ENCODE measurements at places on chromosomes 7 and 10.
A peak's percentile ranks its signal among the peaks of the same experiment; 100 is the strongest.

DNA sequence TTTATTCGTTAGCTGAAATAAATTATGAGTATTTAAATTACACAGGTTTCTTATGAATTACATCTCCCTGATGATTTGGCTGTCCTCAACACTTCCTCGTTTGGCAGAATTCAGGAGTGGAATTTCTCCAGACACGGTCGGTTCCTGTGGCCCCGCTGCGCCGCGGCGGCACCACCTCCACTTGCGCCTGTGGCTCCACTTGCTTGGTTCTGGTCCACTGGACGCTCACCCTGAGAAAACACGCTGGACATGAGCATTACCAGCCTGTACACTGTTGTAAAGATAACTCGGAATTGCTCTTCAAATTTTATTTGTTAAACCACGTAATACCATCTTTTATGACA lies 85.3 kb downstream of the ZNF33B start:
- H3K36me3 ChIP-seq: no peaks in the 10 kb centered on the region
- peak overlapping the region; percentile 93 for H3K4me3 ChIP-seq
- peak overlapping the region; percentile 27 for H3K27ac ChIP-seq
- no peaks in the 10 kb centered on the region for H3K27me3 ChIP-seq
- DNase-seq: no peak
- peaks cover 6% of the 10 kb centered on the region for H3K4me1 ChIP-seq

DNA sequence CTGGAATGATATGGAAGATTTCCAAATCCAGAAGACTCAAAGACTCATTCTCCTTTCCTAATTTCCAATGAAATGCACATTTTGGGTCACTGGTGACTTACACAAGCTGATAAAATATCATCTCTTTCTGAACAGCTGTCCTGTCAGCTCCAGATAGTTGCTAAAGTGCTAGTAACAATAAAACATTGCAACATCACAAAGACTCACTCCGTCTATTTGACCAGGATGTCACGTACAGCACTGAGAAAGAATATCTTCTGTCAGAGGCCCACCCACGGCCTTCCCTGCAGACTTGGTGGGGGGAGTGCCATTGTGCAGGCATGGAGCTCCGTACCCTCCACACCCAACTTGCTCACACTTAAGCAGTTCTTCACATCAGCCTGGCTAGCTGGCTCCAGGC lies 78.9 kb upstream of the EGR2 start:
- no peaks in the 10 kb centered on the region for H3K36me3 ChIP-seq
- H3K4me3 ChIP-seq: no peak overlapping the region
- H3K27me3 ChIP-seq: no peaks in the 10 kb centered on the region
- H3K27ac ChIP-seq: no peak overlapping the region
- no peaks in the 10 kb centered on the region for H3K4me1 ChIP-seq
- no peak for DNase-seq

GRCh38 chr7:8724080-8724718 lies 290.8 kb downstream of the NXPH1 start:
- peak; percentile 69 for DNase-seq
- H3K4me1 ChIP-seq: no peaks in the 10 kb centered on the region
- no peak overlapping the region for H3K4me3 ChIP-seq
- no peaks in the 10 kb centered on the region for H3K36me3 ChIP-seq
- no peaks in the 10 kb centered on the region for H3K27me3 ChIP-seq

DNA sequence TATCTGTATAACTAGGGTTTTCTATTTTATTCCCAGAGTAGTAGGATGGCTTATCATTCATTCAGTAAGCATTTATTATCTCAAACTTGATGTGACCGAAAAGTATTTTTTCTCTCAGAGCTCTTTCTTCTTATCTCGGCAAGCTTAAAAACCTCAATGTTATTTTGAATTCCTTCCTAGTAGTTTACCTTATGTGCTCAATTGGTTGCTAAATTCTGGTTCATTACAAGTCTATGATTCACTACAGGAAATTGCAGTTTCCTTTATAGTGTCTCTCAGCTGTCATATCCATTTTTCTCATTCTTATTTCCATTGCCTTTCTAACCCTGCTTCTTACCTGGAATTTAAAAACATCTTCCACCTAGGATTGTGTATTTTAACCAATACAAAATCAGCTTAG lies 12.6 kb upstream of the ICA1 start:
- no peaks in the 10 kb centered on the region for H3K4me1 ChIP-seq
- no peak overlapping the region for H3K4me3 ChIP-seq

GRCh38 chr7:15099074-15099473 lies 196.5 kb upstream of the DGKB start:
- H3K27ac ChIP-seq: no peak overlapping the region
- no peak for DNase-seq
- H3K4me3 ChIP-seq: no peak overlapping the region

DNA sequence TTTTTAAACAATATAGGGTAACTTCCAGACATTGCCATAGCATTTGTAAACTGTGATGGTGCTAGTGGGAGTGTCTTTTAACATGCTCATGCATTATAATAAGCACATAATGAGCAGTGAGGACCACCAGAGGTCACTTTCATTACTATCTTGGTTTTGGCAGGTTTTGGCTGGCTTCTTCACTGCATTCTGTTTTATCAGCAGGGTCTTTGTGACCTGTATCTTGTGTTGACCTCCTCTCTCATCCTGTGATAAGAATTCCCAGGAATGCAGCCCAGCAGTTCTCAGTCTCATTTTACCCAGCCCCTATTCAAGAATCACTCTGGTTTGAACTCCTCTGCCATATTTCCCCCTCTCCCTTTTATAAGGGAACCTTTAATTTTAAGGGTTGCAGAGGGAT lies 91.3 kb downstream of the ZNF467 start:
- no peak overlapping the region for H3K4me3 ChIP-seq
- H3K4me1 ChIP-seq: no peaks in the 10 kb centered on the region
- H3K27me3 ChIP-seq: no peaks in the 10 kb centered on the region
- no peak overlapping the region for H3K27ac ChIP-seq
- no peak for DNase-seq

DNA sequence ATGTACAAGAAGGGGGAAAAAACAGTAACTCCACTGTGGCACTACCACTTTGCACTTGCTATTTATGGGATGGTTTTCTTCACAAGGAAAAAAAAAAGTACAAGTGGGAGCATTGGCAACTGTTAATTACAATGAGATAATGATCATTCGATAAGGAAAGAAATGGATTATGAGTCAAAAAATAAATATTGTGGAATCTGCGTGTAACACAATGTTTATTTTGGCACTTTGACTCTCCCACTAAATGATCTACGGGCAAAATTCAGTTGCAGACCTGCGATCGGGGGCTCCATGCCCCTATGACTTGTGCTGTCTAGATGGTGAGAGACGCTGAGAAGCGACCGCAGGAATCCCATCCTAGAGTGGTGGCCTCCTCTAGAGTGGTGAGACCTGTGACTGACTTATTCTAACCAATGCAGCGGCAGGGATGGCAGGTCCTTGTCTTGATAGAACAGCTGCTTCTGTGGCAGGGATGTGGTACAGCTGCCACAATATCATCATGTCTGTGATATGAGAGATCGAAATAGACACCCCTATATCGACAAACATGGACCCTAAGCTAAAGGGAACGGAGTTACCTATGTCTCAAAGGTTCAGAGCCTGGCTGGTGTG lies 345.0 kb upstream of the KLF6 start:
- H3K27ac ChIP-seq: no peak overlapping the region
- DNase-seq: no peak
- H3K36me3 ChIP-seq: no peaks in the 10 kb centered on the region
- peaks cover 43% of the 10 kb centered on the region for H3K4me1 ChIP-seq

GRCh38 chr7:11538751-11539299 lies 293.2 kb downstream of the THSD7A start:
- H3K4me1 ChIP-seq: no peaks in the 10 kb centered on the region
- no peak for DNase-seq
- no peak overlapping the region for H3K4me3 ChIP-seq
- no peaks in the 10 kb centered on the region for H3K36me3 ChIP-seq
- no peaks in the 10 kb centered on the region for H3K27me3 ChIP-seq
- no peak overlapping the region for H3K27ac ChIP-seq

DNA sequence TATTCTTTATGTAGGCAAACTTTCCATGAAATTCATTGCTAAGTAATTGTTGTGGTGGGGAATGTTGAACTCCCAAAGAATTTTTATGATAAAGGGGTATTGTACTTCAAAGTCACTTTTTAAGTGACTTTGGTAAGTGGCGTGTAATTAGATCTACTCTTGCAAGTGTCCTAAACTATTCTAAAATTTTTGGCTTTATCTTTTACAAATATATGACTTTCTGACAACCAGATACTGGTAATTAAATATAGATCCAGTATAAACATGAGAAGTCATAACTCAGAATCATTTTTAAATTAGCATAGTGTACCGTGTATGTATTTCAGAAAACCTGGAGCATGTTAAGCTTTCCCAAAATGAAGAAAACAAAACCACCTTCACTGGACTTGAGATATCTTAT lies 84.7 kb upstream of the HGF start:
- H3K4me3 ChIP-seq: no peak overlapping the region
- no peaks in the 10 kb centered on the region for H3K4me1 ChIP-seq
- H3K27ac ChIP-seq: no peak overlapping the region
- DNase-seq: no peak
- no peaks in the 10 kb centered on the region for H3K36me3 ChIP-seq

- no peak overlapping the region for H3K27ac ChIP-seq
- no peak for DNase-seq
- no peak overlapping the region for H3K4me3 ChIP-seq
- no peaks in the 10 kb centered on the region for H3K36me3 ChIP-seq
- no peaks in the 10 kb centered on the region for H3K4me1 ChIP-seq
- no peaks in the 10 kb centered on the region for H3K27me3 ChIP-seq
Observed at GRCh38 chr7:30988351-30989005, 24.7 kb downstream of the GHRHR start.

GRCh38 chr7:139873593-139874301 lies 44.7 kb downstream of the TBXAS1 start:
- H3K27me3 ChIP-seq: no peaks in the 10 kb centered on the region
- H3K4me3 ChIP-seq: no peak overlapping the region
- H3K4me1 ChIP-seq: peaks cover 6% of the 10 kb centered on the region
- no peak overlapping the region for H3K27ac ChIP-seq
- no peaks in the 10 kb centered on the region for H3K36me3 ChIP-seq

DNA sequence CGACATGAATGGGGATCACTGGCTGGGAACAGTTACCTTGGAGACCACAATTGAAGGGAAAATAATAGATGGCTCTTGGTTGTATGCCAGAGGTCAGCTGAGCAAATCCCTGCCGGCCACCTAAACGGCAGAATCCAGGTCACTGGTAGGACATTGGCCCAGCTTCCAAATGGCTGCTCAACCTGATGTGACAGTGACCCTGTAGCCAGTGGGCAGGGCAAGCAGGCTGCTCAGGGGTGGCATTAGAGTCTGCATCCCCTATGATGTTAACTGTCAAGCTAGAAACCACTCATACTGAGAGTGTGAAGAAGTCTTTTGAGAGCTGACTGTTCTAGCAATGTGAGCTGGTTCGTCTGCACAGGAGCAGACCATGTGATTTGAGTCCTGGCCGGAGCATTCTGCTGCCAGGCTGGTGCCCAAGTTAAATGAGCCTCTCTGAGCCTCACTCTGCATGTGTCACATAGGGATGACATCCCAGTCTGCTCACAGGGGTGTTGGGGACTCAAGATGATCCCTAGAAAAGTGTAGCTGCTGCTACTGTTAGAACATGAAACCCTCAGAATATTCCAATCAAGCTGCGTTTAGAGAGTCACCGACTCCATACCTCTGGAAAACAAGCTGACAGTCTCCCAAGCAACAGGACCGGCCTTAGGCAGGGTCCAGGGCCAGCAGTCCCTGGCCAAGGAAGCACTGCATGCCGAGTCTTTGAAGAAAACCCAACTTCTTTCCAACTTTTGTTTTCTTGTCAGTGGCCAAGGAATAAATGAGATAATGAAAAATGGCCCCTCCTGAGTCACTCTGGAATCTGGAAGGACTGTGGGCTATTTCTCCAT lies 69.7 kb downstream of the VWA2 start:
- no peak for DNase-seq
- no peak overlapping the region for H3K27ac ChIP-seq
- H3K27me3 ChIP-seq: no peaks in the 10 kb centered on the region

GRCh38 chr7:3307435-3307834 lies 6.4 kb downstream of the SDK1 start:
- DNase-seq: no peak
- no peak overlapping the region for H3K4me3 ChIP-seq
- no peaks in the 10 kb centered on the region for H3K27me3 ChIP-seq

- no peak overlapping the region for H3K4me3 ChIP-seq
- H3K27me3 ChIP-seq: no peaks in the 10 kb centered on the region
- no peaks in the 10 kb centered on the region for H3K4me1 ChIP-seq
- H3K36me3 ChIP-seq: no peaks in the 10 kb centered on the region
- no peak for DNase-seq
- no peak overlapping the region for H3K27ac ChIP-seq
Observed at GRCh38 chr7:29453021-29453420, 110.6 kb upstream of the PRR15 start.

DNA sequence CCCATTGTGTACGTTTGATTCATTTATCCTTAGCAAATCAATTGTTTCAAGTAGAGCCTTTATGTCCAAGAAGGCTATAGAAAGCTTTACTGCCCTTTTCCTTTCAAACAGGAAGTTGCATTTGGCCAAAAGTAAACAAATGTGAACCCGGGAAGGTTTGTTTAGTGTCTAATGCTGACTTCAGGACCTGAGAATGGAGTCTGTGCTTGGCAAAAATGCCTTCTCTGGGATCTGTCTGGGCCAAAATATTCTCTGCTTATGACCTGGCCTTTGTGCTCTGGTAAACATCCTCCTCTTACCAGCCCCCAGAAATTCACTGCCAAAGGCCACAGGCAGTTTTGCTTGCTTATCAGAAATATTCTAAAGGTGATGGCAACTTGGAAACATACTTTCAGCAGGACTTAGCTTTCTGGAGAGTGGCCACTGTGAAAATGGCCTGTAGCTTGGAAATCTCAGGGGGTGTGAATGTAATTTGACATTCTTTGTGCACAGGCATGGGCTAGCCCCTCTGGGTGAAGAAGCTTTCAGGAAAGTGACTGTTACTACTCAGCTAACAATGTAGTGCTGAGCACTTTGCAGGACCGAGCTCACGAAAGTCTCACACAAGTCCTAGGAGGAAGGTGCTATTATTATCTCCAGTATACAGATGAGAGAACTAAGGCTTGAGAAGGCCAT lies 199.5 kb downstream of the PTEN start:
- 0 out of 2 replicates have a peak overlapping the region, but pooled peaks have one; percentile 1 for H3K4me3 ChIP-seq
- H3K27me3 ChIP-seq: no peaks in the 10 kb centered on the region
- H3K27ac ChIP-seq: peak overlapping the region; percentile 60
- no peak for DNase-seq
- peaks cover 49% of the 10 kb centered on the region for H3K4me1 ChIP-seq

DNA sequence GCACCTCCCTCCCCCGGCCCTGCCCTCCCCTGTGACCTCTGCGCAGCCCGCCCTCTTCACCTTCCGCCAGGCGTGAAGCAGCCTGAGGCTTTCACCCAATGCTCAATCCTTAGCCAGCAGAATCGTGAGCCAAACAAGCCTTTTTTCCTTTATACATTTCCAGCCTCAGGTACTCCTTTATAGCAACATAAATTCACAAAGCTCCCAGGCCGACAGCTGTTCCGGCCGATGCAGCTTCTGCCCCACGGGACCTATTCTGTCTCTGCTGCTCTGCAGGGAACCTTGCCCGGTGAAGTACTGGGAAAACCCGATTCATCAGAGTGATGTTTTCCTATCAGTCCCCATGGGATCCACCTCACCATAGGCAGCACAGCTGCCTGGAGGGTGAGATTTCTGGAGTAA lies 87.4 kb downstream of the CHST15 start:
- no peaks in the 10 kb centered on the region for H3K27me3 ChIP-seq
- DNase-seq: no peak
- peaks cover 36% of the 10 kb centered on the region for H3K36me3 ChIP-seq
- no peak overlapping the region for H3K4me3 ChIP-seq
- H3K4me1 ChIP-seq: peaks cover 8% of the 10 kb centered on the region
- H3K27ac ChIP-seq: no peak overlapping the region
